ENCODE measurements at places on chromosomes 16 and 17. TPM values are rescaled to one million over a fixed set of nuclear protein-coding genes. Genes with fewer than 3 reads are reported as not detected.

DNA sequence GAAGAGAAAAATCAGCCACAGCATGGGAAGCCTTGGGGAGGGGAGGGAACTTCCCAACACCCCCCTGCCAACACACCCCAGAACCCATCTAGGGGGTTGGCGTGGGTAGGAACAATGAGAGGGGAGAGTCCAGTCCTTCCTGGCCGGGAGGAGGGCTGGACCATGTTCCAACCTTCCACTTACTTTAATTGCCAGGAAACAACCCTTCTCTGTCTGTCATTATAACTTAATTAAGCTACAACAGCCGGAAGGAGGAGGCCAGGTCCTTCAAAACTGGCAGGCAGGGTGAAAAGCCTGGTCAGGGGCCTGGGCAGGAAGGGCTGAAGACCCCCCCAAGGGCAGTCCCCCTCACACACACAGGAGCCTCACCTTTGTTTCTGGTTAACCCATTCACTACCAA, 447.0 kb downstream of the SOX9 start:
- DNase-seq, result no peak

GRCh38 chr16:47979164-47979520, 176.7 kb downstream of the ABCC12 start:
- no peak for DNase-seq

DNA sequence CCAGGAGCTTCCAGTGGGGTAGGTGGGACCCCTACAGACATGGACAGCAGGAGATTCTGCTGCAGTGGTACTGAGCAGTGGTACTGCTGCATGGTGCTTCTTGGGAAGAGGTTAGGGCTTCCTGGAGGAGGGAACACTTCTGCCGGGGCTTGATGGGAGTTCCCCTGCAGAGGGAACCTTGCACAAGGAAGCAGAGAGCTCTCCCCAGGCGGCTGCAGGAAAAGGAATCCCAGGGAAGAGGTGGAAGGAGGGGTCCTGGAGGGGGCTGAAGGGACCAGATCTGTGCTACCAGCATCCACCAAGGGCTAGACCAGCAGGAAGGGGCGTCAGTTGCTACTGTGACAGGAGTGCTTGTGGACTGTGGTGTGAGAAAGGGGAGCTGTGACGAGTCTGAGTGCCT, 10.6 kb downstream of the RIPOR1 start:
- DNase-seq, result no peak

- DNase-seq, result no peak
Measured at GRCh38 chr16:89401641-89402445, 88.5 kb downstream of the ANKRD11 start.

DNA sequence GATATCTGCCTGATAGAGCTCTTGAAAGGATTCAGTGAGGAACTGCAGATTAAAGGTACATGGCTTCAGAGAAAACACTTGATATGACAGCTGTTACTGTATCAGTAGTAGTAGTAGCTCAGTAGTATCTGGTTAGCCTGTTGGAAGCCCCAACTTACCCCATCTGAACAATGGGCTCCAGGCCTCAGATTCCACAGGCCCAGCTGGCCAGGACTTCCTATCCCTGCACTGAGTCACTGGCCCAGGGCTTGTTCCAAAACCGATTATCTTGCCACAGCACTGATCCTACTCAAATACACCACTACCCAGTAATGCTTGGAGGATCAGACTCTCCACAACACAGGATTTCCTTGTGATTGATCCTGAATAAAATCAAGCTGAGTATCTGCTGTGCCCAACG, 32.6 kb downstream of the DCUN1D3 start:
- DNase-seq, result no peak

C1QTNF8 gene
- total RNA-seq, result not detected

CORO1A gene
- 24.4 TPM for total RNA-seq

Measured in breast epithelium (tissue), 4 donors.